Mesenchymal stem cell (in vitro differentiated cells and primary cell): ENCODE measurements at places on chromosomes 2 and 18.

GRCh38 chr2:73730810-73731209 lies 6.3 kb downstream of the TPRKB start:
- H3K4me3 ChIP-seq: no peak overlapping the region
- DNase-seq: no peak
- H3K4me1 ChIP-seq: no peaks in the 10 kb centered on the region
- H3K27ac ChIP-seq: no peak overlapping the region
- H3K27me3 ChIP-seq: no peaks in the 10 kb centered on the region

DNA sequence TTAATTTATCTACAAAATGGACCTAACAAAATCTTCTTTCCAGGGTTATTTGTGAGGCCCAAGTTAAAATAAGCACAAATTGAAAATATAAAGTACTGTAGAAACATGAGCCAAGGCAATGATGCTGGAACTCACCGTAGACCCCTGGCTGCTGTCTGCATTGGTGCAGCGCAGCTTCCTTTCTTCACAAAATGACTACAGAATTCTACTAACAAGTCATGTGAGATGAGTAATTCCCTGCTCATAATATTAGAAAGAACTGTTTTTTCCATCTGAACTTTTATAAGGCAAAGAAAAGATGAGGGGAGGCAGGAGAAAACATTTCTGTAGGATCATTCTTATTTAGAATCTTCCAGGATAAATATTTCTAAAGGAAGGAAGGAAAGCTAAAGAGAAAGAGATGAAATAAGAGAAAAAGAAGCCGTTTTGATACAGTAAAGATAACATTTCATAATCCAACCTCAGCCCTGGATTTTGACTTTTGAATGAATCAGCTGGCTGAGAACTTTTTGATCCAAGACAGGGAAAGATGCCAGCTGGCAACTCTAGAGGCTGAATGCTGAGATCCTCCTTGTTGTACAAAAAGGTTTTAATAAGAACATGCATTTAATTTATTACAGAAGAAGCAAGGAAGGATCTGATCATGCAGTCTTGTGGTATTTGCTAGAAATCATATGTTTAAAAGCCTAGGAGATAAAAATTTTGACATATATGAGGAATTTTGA lies 183.9 kb upstream of the KLHL14 start:
- no peaks in the 10 kb centered on the region for H3K27me3 ChIP-seq
- no peak overlapping the region for H3K27ac ChIP-seq
- no peaks in the 10 kb centered on the region for H3K36me3 ChIP-seq
- no peak overlapping the region for H3K4me3 ChIP-seq

DNA sequence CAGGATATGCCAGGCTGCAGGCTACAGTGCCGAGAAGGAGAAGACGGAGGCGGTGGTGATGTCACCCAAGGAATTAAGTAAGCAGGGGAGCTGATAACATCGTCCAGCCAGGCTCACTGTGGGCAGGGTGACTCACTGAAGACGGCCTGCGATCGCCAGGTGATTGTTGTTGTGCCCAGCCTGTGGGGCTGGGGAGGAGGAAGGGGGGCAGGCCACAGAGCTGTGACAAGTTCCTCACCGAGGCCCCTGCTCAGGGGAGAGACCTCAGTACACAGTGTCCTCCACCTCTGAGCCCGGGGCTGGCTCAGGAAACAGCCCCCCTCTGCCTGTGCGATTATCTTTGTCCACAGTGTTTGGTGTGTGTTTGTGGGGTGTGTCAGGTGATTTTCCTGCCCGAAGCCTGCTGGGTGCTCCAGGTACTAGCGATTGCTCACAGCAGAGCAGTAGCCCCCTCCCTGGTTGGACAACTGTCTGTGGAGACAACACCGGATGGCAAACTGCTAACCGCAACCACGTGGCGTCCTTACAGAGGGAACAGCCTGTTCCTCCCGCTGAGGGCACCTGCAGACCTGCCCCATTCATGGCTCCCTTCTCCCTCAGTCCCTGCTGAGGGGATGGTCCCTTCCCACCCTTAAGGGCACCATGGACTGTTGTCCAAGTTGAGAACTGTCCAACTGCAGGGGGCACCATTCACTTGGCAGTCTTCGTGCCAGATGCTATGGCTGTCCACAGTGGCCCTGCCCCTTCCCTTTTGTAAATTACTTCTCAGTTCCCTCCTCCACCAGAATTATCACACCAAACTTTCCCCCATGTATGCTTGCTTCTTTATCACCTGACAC lies 95.1 kb downstream of the ZFP36L2 start:
- no peaks in the 10 kb centered on the region for H3K27me3 ChIP-seq
- H3K27ac ChIP-seq: no peak overlapping the region
- no peaks in the 10 kb centered on the region for H3K36me3 ChIP-seq
- DNase-seq: peak; percentile 88
- no peak overlapping the region for H3K4me3 ChIP-seq

- H3K4me1 ChIP-seq: no peaks in the 10 kb centered on the region
- DNase-seq: no peak
- no peak overlapping the region for H3K4me3 ChIP-seq
- H3K27me3 ChIP-seq: no peaks in the 10 kb centered on the region
- no peak overlapping the region for H3K27ac ChIP-seq
Measured at GRCh38 chr18:29726646-29727045, 1315.9 kb downstream of the DSC3 start.

DNA sequence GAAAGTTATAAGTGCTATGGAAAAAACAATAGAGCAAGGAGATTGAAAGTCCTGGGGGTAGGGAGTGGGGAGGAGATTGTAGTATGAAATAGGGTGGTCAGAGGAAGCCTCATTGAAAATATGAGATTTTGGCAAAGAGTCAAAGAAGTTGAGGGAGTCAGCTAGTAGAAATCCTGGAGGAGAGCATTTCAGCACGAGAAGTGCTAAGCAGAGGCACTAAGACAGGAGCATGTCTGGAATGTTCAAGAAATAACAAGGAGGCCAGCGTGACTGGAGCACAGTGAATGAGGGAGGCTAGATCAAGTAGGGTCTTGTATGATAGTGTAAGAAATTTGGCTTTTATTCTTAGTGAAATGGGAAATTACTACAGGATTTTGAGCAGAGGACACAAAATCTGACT lies 2.1 kb upstream of the TSPYL6 start:
- no peaks in the 10 kb centered on the region for H3K27me3 ChIP-seq
- H3K4me3 ChIP-seq: no peak overlapping the region
- peak; percentile 16 for DNase-seq
- no peaks in the 10 kb centered on the region for H3K36me3 ChIP-seq

DNA sequence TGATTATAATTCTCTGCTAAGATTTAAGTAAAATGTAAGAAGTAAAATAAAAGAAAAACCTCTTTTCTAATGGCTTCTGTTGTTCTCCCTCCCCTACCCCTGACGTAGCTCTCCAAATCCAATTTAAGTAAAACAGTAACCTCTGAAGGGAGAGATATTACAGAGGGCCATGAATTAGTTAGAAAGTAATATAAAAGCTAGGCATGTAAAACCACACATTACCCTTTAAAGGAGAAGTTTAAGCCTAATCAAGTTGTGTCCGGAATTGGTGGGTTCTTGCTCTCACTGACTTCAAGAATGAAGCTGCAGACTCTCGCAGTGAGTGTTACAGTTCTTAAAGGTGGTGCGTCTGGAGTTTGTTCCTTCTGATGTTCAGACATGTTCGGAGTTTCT lies 116.9 kb upstream of the SCN7A start:
- H3K4me1 ChIP-seq: peaks cover 4% of the 10 kb centered on the region
- H3K27me3 ChIP-seq: no peaks in the 10 kb centered on the region
- no peak overlapping the region for H3K4me3 ChIP-seq
- H3K27ac ChIP-seq: no peak overlapping the region
- no peaks in the 10 kb centered on the region for H3K36me3 ChIP-seq
- no peak for DNase-seq
